Fibroblast of pulmonary artery (primary cell): ENCODE measurements at places on chromosomes 7 and 10.
A peak's percentile ranks its signal among the peaks of the same experiment; 100 is the strongest.

DNA sequence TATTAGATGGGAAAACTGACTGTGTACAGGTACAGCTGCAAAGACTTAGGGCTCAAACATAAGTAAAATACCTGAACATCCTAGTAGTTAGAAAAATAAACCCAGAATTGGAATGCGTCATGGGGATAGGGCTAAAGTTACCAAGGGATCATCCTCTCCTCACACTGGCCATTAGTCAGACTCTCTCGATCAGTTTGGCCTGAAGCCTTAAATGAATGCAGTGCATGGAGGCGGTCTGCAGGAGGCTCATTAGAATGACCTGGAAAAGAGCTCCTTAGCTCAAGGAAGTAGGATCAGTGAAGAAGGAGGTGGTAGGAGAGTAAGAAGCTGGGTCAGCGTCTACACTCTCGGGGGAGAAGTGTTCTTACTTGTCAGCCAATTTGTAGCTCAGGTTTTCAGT lies 35.3 kb downstream of the DENND2A start:
- no peak for DNase-seq

DNA sequence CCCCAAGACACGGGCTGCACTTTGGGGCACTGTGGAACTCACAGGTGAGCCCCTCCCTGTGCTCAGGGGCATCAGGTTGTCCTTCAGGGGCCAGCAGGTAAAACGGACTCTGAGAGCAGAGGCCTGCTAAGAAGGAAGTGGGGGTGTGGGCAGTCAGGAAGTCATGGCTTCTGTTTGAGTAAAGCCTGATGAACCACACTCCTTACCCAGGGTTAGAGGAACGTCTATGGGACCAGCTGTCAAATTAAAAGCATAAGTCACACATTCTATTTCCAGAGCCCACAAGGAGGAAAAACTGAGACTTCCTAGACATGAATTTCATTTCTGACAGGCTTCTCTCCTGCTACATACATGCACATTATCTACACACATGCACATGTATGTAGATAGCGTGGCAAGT lies 616.4 kb downstream of the SDK1 start:
- no peak for DNase-seq

- DNase-seq: peak; percentile 69
Observed at GRCh38 chr7:81284576-81284975, 365.7 kb upstream of the SEMA3C start.

DNA sequence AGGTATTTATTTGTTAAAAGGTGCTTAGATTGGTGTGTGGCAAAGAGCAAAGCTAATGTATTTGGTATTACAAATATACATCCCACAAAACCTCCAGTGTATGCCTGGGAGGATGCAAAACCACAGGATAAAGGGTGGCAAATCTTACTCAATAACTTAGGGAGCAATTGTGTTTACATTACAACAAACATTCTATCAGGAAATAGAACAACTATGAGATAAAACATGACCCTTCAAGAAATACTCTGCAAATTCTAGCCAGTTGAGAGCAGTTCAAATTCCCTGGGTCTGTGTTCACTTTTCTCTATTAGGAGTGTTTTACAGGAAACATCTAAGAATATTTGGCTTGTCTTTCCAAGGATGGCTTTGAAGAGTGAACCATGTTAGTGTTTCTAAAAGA lies 64.9 kb downstream of the CUL1 start:
- peak; percentile 42 for DNase-seq

- DNase-seq: peak; percentile 63
Observed at GRCh38 chr7:116271161-116271913, 61.0 kb downstream of the TES start.

DNA sequence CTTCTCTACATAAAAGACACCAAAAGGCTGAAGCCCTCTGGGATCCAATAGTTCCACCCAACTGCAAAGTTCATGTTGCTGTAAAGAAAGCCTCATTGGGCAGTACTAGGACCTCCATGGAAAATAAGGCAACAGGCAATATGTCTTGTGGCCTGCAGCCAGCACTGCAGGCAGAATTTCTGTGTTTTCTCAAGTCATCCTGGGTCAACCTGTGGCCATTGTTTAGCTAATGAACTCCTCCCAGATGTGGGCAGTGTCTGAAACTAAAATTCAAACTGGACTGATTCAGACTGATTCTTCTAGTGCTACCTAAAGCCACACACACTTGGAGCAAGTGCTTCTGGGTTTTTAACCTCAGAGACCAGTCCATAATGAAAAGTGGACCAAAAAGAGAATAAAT lies 141.5 kb downstream of the PPP1R17 start:
- no peak for DNase-seq

GRCh38 chr10:122089311-122090017 lies 100.5 kb downstream of the TACC2 start:
- no peak for DNase-seq

GRCh38 chr7:149202831-149203231 lies 7.5 kb downstream of the ZNF282 start:
- no peak for DNase-seq

DNA sequence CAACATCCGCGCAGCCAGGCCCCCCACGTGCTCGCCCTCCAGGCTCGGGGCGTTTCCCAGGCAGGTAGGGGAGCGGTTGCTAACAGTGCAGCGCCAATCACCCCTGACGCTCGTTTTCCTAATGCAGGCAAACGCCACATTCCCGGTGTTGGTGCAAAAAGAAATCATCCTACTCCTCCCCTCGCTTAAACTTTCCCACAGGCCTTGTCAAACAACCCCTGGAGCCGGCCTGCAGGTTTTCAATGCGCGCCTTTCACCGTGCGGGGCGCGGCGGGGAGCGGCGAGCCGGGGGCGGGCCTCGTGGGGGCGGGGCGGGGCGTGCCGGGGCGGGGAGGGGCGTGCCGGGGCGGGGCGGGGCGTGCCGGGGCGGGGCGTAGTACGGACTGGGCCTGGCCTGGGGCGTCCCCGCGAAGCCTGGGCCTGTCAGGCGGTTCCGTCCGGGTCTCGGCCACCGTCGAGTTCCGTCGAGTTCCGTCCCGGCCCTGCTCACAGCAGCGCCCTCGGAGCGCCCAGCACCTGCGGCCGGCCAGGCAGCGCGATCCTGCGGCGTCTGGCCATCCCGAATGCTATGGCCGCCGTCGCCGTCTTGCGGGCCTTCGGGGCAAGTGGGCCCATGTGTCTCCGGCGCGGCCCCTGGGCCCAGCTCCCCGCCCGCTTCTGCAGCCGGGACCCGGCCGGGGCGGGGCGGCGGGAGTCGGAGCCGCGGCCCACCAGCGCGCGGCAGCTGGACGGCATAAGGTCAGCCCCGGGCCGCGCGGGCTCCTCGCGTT lies at the start of gene ECHDC3:
Gene ECHDC3 (plus strand): TSS at position 374 of the 770 bp plus-strand sequence. CDS start 195 bp downstream, at position 569.
- peak; percentile 38 for DNase-seq

- DNase-seq: peak; percentile 8
Observed at GRCh38 chr10:107583974-107584373, 419.5 kb upstream of the SORCS1 start.

DNA sequence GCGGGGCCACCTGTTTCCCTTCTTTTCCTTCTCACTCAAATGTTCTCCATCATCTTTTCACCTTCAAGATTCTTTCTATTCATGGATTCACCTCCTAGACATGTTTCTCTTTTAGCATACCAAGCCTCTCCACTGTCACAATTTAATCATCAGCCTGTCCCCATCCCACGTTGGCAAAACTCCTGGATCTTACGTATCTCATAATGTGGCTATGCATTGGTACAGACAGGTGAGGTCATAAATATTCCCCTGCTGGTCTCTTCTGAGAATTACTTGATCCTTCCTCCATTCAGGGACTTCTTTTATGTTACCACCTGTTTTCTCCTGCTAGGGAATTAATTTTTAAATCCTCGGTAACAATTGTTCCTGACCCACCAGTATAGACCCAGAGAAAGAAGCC lies 262.6 kb upstream of the NEBL start:
- DNase-seq: no peak

DNA sequence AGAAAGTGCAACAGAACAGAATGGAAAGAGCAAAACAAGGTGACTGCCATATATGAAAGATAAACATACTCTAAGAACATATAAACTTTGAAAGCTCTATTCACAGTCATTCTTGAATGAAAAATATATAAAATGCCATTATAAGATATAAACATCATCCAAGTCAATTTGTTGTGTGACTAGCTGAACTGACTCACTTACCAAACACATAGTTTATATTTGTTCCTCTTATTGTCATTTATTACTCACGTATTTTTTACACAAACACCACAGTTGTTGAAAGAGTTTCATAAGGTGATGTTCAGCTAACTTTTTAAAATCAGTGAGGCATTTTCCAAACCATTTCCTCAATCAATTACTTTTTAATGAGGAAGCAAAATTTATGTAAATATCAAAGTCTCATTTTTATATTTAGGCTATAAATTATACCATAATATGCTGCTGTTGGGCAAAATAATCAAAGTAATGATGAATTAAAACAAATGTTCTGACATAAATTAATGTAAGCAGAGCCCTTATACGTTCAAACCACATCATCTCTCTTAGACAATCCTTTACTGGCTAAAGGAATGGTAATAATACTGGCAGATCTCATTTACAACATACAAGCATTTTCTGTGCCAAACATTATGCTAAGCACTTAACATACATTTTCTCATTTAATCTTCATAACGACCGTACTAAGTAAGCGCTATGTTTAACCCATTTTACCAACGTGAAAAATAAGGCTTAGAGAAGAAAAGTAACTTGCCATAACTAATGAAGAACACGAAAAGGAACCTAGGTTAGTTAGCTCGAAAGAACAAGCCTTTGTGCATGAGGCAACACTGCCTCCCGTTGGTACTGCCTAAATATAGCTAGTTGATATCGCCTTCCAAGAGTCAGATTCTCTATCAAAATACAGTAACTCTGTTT lies 7.3 kb downstream of the LRRN3 start:
- peak; percentile 64 for DNase-seq

- no peak for DNase-seq
Observed at GRCh38 chr10:113497198-113497597, 55.7 kb upstream of the HABP2 start.

GRCh38 chr10:27741173-27742091 lies 4.2 kb downstream of the MKX start:
- no peak for DNase-seq

DNA sequence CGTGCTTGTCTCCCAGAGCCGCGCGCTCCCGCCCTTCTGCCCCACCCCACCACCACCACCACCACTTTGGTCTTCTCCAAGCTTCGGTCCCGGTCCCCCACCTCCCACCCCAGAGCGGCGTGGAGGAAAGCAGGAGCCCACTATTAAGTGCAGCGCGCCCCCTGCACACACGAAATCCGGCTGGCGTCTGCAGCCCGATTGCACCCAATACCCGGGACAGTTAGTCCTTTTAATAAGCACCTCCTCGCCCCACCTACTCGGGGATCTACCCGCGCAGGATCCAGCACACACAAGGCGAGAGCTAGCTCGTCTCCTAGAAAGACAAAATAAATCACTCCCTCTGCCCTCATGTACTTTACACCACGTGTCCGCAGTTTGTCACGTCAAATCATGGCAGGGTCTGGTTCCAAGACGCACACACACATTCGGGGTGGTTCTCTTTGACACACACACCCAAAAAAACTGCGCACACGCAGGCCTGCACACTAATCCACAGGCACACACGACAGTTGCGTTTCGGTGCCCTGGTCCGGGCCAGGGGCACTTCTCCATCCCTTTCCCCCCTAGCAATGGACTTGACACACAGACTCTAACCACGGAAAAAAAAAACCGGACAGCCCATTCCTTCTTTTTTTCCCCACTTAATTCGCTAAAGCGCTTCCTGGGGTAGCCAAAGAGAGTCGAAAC lies 1.6 kb downstream of the SFMBT2 start:
- DNase-seq: peak; percentile 14

GRCh38 chr10:122854648-122855047 lies 9.0 kb upstream of the CUZD1 start:
- DNase-seq: peak; percentile 62

- no peak for DNase-seq
Observed at GRCh38 chr10:8295311-8295710, 240.8 kb downstream of the GATA3 start.

DNA sequence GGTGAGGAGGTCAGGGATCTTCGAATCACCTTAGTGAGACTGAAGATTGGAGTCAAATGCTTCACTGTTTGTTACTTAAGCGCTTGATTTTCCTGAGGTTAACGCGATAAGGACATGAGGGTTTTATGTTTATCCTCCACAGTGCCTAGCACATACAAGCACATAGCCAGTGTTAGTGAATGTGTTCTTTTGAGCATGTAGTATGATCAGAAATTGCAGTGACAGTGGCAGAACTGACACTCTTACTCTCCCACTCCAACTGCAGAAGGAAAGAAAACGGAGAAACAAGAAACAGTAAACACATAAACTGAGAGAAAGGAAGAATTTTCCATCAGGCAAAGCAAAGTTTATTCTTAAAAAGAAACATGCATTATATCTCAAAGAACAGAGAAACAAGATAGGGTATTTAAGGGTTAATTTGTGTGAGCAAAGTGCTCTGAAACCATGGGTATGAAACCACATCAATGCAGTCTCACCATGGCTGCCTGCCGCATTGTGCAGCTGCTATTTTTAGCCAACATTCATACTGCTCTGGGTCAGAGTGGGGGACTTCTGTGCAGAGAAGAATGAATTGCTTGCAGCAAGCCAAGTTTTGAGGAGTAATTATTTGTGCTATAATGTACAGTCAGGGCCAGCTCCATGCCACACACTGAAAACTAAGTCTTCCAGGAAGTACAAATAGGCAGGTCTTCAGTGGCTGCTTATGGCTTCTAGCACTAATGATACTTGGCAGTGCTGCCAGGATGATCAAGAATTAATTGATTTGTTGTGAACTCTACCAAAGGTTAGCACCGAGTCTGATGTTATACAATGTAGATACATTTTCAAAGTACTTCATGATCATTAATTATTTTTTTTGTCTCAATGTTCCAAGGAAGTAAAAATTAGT lies 152.0 kb downstream of the MACC1 start:
- peak; percentile 49 for DNase-seq

GRCh38 chr10:50421026-50421719 lies 169.9 kb upstream of the ASAH2 start:
- DNase-seq: peak; percentile 64

- peak; percentile 83 for DNase-seq
Observed at GRCh38 chr7:157347217-157347904, 10.6 kb downstream of the DNAJB6 start.

DNA sequence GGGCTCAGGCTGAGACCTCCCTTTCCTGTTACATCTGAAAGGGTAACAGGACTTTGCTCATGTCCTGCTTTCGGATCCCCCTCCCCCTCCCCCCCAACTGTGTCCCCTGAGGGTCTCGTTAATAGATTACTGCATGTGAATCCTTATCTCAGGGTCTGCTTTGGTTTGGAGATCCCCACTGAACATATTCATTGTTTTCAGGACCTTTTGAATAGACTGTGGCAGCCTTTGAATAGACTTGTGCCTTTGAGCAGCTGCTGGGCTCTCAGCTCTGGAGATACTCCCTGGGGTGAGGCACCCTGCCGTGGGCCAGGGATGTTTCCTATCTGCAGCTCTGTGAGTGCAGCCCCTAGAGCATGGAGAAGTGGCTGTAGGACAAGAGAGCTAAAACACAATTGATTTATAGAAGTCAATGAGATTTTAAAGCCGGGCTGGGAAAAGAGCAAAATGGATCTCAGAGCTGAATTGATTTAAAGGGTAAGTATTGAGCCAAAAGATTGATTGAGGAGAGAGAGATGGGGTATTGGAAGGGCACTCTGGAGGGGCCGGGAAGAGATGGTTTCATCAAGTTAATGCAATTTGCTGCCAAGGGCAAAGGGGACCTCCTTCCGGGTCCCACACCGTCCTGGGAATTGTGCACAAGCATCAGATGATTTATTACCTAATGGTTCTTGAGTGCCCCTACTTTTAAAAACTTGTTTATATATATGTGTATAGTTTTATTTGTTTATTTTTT lies 9.9 kb downstream of the ARHGAP22 start:
- no peak for DNase-seq

GRCh38 chr10:75098902-75099673 lies 12.4 kb upstream of the SAMD8 start:
- DNase-seq: no peak
